Activated CD4-positive, alpha-beta memory T cell treated with anti-CD3 and anti-CD28 coated beads, Interleukin-2, amount 10 ng/mL, durations not matched to agents 7 days and 5 days (primary cell): ENCODE measurements at places on chromosomes 12 and 14. TPM values are rescaled to one million over a fixed set of nuclear protein-coding genes. Genes with fewer than 3 reads are reported as not detected.
A peak's percentile ranks its signal among the peaks of the same experiment; 100 is the strongest.

DNA sequence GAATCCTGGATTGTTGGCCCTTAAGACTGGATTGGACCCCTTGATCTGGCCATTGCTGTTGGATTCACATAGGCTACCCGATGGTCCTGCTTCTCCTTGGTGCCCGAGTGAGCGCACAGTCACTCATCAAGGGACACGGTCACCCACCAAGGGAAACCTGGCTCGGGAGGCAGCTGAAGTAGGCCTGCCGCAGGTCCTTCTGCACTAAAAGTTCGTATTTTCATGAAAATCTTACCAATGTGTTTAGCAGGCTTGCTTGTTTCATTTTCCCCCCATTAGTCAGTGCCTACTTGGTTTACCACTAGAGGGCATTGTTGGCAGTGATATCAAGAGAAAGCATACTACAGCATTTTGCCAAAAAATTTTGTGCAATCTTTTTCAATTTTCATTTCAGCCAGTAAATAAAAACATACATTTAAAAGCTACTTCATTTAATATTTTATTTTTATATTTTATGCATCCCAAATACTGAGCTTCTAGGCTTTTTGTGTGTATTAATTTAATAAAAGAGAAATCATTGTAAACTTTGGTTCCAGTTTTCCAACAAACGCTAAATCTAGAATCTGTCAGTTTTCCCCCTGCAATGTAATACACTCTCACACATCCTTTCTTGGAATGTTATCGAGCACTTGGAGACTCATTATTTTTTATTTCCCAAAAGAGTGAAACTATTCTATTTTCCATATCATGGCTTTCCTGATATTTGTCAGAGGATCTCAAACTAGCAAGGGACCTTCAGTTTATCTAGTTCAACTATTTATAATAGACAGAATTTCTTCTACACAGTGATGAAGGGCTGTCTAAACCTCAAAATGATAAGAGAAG, 116.7 kb downstream of the LMNTD1 start:
- peak; percentile 21 for DNase-seq

DNA sequence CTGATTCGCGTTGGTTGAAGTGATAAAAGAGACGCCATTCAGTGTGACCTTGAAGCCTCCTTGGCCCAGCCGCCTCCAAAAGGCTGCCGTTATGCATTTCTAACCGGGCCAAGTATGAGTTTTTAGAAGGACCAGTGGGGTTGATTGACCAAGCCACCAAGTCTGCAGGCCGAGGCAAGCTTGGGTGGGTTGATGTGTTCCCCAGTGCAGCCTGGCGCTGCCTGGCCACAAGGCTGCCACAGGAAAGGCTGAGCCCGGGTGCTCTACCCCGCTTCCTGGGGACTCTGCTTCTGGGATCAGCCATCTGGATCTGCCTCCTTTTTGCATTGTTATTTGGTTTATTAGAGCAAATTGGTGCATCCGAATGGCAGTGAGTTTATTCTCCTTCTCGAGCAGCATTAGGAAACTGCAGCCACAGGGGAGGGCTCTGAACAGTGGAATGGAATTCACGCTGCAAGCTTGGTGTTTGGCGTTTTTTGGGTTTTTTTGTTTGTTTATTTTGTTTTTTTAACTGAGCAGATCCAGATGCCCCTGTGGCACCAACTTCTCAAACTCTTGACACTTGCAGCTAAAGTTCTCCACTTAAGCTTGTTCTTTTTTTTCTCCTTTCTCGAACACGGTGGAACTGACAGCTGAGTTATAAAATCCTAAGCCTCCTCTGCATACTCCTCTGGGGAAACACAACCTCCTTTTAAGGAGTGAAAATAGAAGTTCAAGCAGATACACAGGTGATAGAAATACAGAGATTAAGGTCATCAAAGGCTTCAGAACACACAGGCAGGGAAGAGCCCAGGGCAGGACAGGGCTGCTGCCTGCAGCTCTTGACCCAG, 145.4 kb upstream of the FKBP4 start:
- DNase-seq = no peak

- DNase-seq = no peak
These were observed 63.1 kb upstream of the SOX5 start for GRCh38 chr12:24012528-24012927.

GRCh38 chr12:107045186-107045585, 48.2 kb downstream of the CRY1 start:
- no peak for DNase-seq

DNA sequence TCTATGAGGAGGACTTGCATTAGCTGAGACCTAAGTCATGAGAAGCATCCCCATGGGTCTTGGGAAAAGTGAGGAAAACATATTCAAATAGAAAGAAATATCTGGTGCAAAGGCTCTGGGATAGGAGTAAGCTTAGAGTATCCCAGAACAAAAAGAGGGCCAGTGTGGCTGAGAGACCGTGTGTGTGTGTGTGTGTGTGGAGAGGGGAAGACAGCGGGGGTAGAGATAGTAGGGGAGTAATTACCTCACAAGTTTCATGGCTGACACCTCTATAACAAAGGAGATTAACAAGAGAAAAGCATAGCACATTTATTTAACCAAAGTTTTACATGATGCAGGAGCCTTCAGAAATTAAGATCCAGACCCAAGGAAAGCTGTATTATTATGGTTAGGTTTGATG, 440.5 kb downstream of the RAD51B start:
- no peak for DNase-seq

DNA sequence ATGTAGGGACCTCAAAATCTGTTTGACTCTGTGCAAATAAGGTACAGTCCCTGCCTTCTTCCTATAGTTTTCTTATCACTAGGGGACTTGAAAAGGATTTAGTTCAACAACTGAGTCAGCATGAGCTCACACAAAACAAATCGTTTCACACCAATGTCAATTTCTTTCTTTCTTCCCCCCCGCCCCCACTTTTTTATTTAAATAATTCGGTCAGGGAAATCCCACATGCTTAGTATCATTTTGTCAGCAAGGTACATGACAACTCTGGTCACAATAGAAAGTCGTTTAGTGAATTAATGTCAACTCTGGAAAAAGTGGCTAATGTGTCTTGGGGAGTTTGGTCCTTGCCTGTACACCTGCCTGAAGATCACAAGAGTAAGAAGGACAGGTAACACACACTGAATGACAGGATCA, 232.2 kb upstream of the PLEKHG7 start:
- no peak for DNase-seq

DNA sequence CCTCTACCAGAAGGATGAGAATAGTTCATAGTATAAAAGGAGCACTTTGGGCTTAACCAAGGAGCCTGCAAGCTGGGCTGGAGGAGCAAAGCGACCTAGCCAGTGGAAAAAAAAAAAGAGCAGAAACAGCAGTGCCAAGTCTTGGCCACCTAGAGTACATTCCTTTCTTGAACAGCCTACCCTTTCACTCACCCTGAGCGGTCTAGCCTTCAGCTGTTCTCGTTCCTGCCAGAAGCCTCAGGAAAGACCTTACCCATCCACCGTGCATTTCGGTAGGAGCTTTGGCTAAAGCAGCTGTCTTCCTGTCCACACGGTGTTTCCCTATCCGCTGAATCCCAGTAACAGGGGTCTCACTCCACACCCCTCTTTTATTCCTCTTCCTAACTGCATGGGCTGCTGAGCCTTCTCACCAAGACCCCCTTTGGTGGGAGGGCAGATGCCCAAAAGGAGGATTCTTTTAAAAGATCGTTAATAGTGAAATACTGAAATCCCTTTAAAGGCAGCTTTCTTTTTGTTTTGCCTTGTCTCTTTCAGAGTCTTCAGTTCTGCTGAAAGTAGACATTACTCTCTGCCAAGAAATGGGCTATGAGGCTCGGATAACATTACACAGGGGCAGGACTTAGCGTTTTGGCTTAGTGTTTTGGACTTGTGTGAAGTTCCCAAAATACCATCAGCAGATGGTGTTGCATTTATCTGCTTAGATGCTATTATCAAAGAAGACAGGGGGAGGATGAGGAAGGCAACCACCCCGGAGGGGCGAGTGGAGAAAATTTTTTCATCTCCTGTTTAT, 88.5 kb upstream of the METAP2 start:
- DNase-seq = no peak

DNA sequence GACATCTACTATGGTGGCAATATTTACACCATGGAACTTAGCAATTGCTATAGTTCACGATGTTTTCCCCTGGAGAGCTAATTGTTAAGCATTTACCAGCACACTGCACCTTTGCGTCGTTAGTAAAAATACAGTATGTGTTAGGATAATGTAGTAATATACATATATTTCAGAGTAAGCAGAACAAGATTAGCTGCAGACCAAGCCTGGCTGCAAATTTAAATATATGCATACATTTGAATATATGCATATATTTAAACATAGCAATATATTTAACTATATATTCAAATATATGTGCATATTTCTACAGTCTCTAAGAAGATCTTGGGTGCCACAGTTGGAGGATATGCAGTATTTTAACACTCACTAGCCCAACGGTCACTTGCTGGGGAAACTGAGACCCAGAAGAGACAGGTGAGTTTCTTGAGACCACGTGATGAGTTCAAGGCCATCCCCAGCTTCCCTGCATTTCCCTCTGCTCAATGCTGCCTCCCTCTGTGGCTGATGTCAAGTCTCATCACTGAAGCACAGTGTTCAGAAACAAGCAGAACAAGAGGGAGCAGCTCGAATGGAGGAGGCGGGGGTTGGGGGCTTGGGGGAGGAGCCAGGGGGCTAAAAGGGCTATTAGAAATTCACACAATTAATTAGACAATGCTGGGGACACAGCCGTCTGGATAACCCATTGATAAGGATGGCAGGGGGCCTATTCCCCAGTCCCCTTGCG, 708.0 kb downstream of the MED13L start:
- DNase-seq = no peak

GRCh38 chr12:19382563-19382962, 56.7 kb upstream of the AEBP2 start:
- DNase-seq = no peak

- DNase-seq = no peak
These were observed 93.9 kb downstream of the TBC1D30 start for GRCh38 chr12:64918344-64918743.

DNA sequence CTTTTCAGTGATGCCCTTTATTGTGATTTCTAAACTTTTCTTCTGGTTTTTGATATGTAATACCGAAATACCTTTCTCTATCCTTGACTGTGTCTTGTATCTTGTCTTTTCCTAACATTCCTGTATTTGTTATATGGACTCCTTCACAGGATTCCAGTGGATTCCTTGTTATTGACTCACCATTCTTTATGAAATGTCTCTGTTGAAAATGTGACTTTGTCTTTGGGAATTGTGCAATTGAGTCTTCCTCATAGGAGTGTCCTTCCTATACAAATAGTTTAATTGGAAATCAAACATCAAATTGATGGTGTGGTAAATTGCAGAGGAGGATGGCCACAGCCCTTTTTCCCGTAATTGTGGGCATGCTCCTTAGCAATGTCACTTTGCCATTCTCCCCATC, 296.6 kb upstream of the KITLG start:
- DNase-seq = no peak

DNA sequence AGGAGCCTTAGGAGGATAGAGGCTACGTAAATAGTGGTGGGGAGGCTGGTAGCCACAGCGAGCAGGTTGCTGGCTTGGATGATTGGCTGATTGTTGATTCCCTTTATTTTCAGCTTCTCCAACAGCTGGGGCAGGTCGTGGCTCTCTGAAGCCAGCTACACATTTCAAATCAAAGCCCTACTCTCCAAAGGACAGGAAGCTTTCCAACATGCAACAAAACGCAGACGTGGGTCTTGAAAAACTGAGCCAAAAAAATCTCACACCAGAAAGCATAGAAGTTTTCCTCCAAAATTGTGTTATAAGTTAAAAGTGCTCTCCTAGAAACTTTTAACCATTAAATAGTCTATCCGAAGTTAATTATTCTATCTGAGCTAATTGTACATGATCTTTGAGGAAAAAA, 37.6 kb upstream of the PRICKLE1 start:
- no peak for DNase-seq

- DNase-seq = no peak
These were observed 446 bp downstream of the STAC3 start for GRCh38 chr12:57250541-57250940.

DNA sequence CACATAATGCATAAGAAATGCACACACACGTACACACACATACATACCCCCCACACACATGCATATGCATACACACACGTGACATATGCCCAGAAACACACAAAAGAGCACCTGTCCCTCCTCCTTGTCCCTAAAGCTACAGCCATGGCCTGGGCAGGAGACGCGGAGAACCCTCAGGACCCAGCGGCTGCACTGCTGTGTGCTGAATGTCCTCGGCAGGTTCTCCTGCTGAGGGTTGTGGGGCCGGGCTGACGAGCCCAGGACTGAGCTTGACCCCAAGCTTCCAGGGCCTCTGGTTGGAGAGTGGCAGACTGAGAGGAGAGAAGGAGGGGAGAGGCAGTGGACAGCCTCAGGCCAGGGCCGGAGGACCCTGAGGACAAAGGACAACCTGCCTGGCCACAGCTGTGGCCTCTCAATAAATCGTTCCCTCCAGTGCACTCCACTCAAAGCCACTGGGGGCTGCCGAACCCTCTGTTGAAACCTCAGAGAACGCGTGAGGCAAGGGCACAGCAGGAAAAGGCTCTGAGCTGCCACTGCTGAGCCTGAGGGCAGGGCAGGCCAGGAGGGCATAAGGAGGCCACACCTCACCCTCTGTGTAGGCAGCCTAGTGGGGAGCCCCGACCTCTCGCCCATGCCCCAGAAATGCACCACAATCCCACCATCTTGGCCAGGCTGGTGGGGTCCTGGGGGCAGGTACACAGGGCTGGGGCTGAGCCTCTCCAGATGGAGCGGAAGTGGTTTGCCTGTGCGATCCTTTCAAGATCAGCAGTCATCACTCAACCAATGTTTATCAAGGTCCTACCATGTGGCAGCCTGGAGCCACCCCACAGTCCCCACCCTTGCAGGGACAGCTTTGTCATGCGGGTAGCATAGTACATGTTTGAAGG, 3.1 kb downstream of the CACNA2D4 start:
- peak; percentile 66 for DNase-seq

DNA sequence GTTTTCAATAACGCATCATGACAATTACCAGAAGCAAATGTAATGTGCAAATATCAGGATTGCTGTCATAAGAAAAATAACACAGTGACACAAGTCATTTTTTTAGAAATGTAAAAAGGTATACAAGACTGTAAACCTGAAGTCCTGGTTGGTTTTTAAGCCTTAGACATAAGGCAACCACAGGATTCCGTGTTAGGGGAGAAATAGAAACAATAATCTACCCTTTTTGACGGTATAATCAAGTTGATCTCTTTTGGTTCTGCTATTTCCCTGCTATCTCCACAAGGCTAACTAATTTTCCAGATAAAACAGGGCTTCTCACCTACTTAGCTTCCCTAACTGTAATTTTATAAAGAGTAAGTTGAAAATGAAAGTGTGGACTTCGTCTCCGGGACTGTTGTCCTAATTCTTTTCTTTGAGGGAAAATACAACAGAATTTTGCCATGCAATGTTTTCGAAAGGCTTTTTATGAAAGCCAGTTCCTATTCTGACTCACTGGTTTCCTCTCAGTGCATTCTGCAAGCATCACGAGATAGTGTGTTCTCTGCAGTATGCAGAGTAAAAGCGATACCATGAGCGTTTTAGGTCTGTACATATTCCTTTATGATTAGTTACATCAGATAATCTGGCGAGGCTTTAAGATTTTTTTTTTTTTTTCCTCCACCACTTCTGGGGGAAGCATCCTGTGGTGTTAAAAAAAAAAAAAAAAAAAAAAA, 10.6 kb downstream of the MYO1H start:
- DNase-seq = peak; percentile 26

EGLN3 gene
- total RNA-seq = 12.0 TPM

TGM1 gene
- 4.4 TPM for total RNA-seq

CLEC4C gene
- total RNA-seq = not detected
